ENCODE measurements at places on chromosomes 2 and 18.

DNA sequence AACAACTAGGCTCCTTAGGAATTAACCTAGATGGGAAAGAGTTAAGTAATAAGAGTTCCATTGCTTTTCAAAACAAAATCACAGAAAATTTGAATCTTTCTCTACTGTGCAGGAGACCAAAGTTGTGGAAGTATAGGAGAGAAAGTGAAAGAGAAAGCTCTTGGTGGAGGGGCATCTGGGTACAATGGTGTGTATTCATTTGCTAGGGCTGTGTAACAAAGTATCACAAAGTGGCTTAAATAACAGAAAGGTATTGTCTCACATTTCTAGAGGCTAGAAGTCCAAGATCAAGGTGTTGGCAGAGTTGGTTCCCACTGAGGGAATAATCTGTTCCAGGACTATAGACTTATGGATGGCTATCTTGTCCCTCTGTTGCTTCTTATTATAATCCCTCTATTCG, 50.5 kb upstream of the GORASP2 start:
- H3K36me3 ChIP-seq: no peaks in the 10 kb centered on the region
- peak; percentile 26 for DNase-seq
- H3K27me3 ChIP-seq: no peaks in the 10 kb centered on the region
- H3K4me1 ChIP-seq: no peaks in the 10 kb centered on the region

DNA sequence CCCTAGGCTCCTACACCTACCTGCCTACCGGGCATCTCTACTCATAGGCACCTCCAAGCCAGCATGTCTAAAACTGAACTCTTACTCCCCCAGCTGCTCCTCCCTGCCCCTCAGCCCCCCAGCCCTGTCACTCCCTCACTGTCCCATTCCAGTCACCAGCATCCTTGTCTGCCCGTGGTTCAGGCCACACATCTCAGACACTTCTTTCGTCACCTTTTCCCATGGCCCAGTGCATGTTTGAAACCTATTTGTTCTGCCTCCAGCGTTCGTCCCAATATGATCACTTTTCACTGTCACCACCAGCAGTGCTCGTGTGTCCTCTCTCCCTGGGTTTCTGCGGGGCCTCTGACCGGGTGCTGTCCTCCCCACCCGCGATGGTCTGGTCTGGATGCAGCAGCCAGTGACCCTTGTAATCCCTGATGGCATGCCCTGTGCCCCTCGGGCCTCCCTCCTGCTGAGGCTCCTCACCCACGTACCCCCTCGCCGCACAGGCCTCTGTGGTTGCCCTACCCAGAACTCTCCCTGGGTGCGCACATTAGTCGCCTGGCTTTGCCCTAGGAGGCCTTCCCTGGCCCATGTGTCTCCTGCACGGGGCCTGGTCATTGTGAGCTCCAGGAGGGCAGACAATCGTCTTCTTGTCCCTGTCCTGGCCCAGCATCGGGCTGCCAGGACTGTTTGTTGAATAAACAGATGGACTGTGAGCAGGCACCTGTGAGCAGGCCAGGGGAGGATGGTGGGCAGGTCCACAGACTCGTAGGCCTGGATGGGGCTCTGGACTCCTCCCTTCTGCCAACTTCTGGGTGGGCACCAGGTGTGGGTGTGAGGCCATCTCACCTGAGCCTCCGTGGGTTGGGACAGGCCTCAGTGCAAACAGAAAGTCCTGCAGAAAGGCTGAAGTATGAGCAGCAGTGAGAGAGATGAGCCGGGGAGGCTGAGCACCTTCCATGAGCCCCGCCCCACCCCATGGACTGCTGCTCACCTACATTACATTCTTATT, 15.5 kb downstream of the LDLRAD4 start:
- no peaks in the 10 kb centered on the region for H3K27me3 ChIP-seq
- no peak overlapping the region for H3K4me3 ChIP-seq
- DNase-seq: no peak

DNA sequence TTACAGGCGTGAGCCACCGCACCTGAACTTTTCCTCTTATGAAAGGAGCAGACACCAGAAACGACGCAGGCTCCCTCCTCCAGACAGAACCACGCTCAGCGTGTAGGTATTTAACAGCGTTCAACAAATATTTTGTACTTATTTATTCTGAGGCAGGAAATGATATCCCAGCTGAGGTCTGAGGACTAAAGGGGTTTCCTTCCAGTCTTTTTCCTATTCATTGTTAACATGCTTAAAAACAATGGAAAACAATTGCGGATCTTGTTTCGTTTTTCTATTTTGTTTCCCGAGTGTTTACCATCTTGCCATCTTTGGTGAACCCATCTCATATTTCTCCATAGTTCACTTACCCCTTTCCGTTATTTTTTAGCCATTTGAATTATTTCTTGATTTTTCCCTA, 43.7 kb upstream of the FOSL2 start:
- no peaks in the 10 kb centered on the region for H3K36me3 ChIP-seq
- no peak overlapping the region for H3K4me3 ChIP-seq
- H3K27me3 ChIP-seq: no peaks in the 10 kb centered on the region
- DNase-seq: no peak
- H3K4me1 ChIP-seq: no peaks in the 10 kb centered on the region

DNA sequence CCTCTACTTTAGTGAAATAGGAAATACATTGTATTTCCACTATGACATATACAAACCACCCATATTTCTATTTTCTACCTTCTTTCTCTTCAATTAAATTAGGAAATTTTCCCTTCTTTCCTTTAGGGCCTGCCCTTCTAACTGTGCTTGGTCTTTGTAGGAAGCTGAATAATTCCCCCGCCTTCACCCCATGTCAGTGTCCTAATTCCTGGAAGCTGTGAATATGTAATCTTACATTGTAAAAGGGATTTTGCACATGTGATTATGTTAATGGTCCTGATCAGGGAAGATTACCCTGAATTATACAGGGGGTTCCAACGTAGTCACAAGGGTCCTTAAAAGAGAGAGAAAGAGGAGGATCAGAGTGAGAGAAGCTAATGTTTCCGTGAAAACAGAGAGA, 40.2 kb downstream of the GRB14 start:
- H3K27ac ChIP-seq: no peak overlapping the region
- DNase-seq: no peak
- H3K4me3 ChIP-seq: no peak overlapping the region

DNA sequence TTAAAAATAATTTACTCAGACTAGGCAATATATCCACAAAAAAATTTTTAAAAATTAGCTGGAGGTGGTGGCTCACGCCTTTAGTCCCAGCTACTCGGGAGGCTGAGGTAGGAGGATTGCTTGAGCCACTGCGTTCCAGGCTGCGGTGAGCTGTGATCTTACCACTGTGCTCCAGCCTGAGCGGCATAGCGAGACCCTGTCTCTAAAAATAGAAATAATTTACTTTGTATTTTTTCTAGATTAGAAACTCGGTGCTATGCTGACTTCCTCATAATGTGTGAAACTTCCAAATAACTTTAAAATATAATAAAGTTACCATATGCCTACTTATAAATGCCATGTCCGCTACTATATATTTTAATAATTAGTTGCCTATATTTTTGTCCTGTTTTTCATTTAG, 6.7 kb downstream of the PPIG start:
- no peak overlapping the region for H3K27ac ChIP-seq
- no peaks in the 10 kb centered on the region for H3K36me3 ChIP-seq
- H3K27me3 ChIP-seq: no peaks in the 10 kb centered on the region

DNA sequence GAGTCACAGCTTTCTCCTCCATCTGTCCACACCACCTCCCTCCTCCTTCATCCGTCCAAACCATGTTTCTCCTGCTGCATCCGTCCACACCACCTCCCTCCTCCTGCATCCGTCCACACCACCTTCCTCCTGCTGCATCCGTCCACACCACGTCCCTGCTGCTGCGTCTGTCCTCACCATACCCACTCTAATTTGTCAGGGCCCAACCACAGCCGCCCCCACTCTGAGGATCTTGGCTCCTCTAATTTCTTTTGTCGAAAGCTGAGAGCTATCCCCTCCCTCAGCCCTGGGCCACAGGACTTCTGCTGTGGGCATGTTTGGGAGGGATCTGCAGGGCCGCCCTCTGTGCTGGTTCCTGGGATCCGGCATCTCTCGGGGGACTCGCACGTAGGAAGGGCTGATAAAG, 67.4 kb downstream of the TPO start:
- no peaks in the 10 kb centered on the region for H3K4me1 ChIP-seq
- H3K4me3 ChIP-seq: no peak overlapping the region
- H3K27ac ChIP-seq: no peak overlapping the region
- no peaks in the 10 kb centered on the region for H3K36me3 ChIP-seq
- no peaks in the 10 kb centered on the region for H3K27me3 ChIP-seq

DNA sequence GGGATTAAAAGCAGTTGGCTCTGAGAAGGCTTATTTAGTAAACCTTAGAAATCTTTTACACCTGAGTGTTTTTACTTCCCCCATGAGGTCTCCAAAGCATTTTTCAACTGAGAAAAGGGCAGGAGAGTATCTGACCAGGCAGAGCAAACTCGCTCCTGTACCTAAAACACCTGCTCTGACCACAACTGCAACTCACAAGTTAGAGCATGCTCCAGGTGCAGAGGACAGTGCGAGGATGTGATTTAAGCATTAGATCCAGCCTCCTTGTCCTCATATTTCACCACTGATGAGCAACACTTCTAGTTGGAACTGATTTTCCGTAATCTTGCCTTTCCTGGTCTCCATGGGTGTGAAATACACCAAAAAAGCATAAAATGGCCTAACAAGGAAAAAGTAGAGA, 34.5 kb upstream of the TBC1D8 start:
- no peaks in the 10 kb centered on the region for H3K27me3 ChIP-seq
- peak; percentile 66 for DNase-seq

GRCh38 chr2:71313016-71313766, 18.4 kb upstream of the ZNF638 start:
- no peak for DNase-seq
- H3K4me1 ChIP-seq: no peaks in the 10 kb centered on the region
- H3K27me3 ChIP-seq: no peaks in the 10 kb centered on the region
- H3K4me3 ChIP-seq: no peak overlapping the region
- H3K36me3 ChIP-seq: no peaks in the 10 kb centered on the region

- H3K4me3 ChIP-seq: peak overlapping the region; percentile 92
- H3K36me3 ChIP-seq: no peaks in the 10 kb centered on the region
- H3K4me1 ChIP-seq: peaks cover 11% of the 10 kb centered on the region
These were observed 1.8 kb downstream of the PRKCE start for GRCh38 chr2:45653122-45653913.

- H3K36me3 ChIP-seq: no peaks in the 10 kb centered on the region
- no peak overlapping the region for H3K27ac ChIP-seq
- H3K4me3 ChIP-seq: no peak overlapping the region
These were observed 20.5 kb upstream of the REG3A start for GRCh38 chr2:79180092-79180491.

- H3K4me1 ChIP-seq: no peaks in the 10 kb centered on the region
- H3K4me3 ChIP-seq: no peak overlapping the region
- H3K36me3 ChIP-seq: no peaks in the 10 kb centered on the region
- H3K27ac ChIP-seq: no peak overlapping the region
- DNase-seq: no peak
These were observed 108.1 kb upstream of the ARHGAP28 start for GRCh38 chr18:6621437-6621836.

DNA sequence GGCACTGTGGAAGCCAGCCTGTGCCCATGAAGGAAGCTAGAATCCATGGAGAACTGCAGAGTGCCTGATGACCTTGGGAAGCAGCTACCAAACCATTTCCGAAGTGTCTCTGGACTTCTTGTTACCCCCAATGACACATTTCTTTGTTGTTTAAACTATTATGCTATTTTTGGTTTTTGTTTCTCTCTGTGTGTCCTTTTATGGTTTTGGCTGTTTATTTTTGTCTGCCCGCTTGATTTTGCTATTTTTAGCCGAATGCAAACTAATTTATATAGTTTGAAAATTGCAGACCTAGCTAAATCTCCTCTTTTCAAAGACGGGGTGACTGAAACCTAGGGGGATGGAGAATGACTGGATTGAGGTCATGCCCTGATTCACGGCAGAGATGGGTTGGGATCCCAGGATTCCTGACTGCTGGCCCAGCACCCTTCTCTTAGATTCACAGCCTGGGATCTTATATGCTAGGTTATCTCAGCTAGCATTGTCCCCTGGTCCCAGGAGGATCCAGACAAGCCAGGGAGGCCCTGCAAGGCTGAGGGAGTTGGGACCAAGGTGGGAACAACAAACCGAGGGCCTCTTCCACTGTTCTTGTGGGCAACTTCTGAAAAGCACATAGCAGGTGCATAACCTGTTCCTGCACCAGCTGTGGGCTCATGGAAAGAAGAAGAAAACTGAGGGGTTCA, 116.3 kb upstream of the HAAO start:
- no peaks in the 10 kb centered on the region for H3K27me3 ChIP-seq
- no peaks in the 10 kb centered on the region for H3K36me3 ChIP-seq
- DNase-seq: peak; percentile 35
- H3K4me3 ChIP-seq: no peak overlapping the region
- H3K4me1 ChIP-seq: peaks cover 21% of the 10 kb centered on the region

- no peak within 1 kb of the TSS for H3K27ac ChIP-seq
- H3K4me3 ChIP-seq: peak within 1 kb of the TSS; percentile 64
- no peaks in the 10 kb centered on the region for H3K4me1 ChIP-seq
- peaks cover 4% of the 10 kb centered on the region for H3K27me3 ChIP-seq
These were observed at the start of gene PKDCC for GRCh38 chr2:42047488-42048298. Gene PKDCC, plus strand, starts transcription at chr2:42048021. Its CDS starts 179 bp downstream, at chr2:42048200.

DNA sequence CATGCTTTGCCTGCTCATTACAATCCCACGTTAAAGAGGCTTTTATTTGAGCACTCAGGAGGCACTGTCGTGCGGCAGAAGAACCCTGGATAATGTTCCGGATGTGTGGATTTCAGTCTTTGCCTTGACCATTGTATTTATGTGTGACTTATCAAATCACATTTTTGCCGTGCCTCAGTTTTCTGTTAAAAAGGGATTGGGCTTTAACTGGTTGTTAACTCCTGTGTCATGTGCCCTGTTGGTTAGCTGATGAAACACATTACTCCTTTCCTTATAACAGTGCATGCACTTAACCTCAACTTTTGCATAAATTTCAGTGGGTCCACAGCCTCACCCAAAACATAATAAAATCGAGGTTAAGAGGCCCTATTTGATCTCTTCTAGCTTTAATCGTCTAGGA, 52.7 kb downstream of the NAB1 start:
- no peaks in the 10 kb centered on the region for H3K36me3 ChIP-seq
- H3K27ac ChIP-seq: no peak overlapping the region
- DNase-seq: no peak
- H3K4me3 ChIP-seq: no peak overlapping the region
- H3K27me3 ChIP-seq: no peaks in the 10 kb centered on the region

Measured in MM.1S (cell line).